ENCODE measurements at places on chromosomes 6 and 20.

- no peak for DNase-seq
Measured at GRCh38 chr6:17930321-17930993, 57.0 kb downstream of the KIF13A start.

GRCh38 chr6:112595841-112596240, 248.7 kb downstream of the RFPL4B start:
- no peak for DNase-seq

GRCh38 chr6:41153992-41154625, at the start of gene TREML1:
TREML1 (minus strand) TSS chr6:41154347; CDS start chr6:41154288, 59 bp downstream.
- no peak for DNase-seq

- DNase-seq: no peak
Measured at GRCh38 chr20:5859608-5860007, 90.7 kb downstream of the TRMT6 start.

- DNase-seq: no peak
Measured at GRCh38 chr6:128138694-128139093, 237.8 kb upstream of the THEMIS start.

DNA sequence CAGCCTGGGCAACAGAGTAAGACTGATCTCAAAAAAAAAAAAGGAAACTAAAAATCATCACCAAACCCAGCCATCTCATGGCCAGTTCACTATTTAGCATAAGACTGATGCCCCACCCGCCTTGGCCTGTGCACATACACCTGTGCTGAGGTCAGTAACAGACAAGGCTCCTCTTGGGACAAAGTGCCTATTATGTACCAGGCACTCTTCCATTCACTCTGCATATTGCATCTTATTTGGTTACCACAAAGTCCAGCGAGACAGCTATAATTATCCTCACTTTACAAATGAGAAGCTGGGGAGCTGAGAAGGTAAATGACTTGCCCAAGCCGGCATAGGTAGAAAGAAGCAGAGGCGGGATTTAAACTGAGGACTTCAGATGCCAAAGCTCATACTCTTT, 3.8 kb downstream of the PTPRT start:
- no peak for DNase-seq

DNA sequence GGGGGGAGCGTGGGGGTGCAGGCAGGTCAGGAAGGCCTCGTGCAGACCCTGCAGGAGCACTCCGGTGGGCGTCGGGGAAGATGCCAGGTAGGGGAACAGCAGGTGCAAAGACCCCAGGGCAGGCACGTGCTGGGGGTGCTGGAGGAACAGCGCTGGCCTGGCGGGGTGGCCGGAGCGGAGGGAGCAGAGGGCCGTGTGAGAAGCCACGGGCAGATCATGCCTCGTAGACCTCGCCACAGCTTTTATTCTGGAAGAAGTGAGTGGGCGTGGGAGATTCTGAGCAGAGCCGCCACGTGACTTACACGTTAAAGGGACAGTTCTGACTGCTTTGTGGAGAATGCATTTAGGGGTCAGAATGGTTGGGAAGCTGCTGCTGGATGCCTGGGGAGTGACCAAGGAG, 9.3 kb downstream of the NTSR1 start:
- no peak for DNase-seq

GRCh38 chr6:89640804-89641203, 2.3 kb upstream of the LYRM2 start:
- no peak for DNase-seq

DNA sequence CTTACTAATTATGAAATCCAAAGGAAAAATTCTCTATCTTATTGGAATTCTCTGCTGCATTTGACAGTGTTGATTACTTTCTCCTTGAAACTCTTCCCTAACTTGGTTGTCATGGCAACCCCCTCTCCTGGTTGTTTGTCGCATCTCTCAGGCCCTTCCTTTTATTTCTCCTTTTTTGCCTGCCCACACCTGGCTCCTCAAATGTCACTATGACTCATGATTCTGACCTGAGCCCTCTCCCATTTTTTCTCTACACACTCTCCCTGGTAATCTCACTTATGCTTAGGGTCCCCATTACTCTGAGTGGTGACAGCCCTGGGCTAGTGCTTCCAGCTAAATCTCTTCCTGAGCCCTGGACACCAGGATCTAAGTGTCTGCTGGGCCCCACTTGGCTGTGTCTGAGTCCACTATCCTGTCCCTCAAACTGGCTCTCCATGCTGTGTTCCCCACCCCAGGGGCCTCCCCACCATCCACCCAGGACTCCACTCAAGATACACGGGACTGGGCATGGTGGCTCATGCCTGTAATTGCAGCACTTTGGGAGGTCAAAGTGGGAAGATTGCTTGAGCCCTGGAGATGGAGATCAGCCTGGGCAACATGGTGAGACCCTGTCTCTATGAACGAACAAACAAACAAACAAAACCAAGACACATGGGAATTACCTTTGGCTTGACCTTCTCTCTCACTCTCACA, 16.5 kb upstream of the NNAT start:
- peak; percentile 11 for DNase-seq

GRCh38 chr20:4677846-4678245, 43.9 kb upstream of the PRND start:
- DNase-seq: no peak

DNA sequence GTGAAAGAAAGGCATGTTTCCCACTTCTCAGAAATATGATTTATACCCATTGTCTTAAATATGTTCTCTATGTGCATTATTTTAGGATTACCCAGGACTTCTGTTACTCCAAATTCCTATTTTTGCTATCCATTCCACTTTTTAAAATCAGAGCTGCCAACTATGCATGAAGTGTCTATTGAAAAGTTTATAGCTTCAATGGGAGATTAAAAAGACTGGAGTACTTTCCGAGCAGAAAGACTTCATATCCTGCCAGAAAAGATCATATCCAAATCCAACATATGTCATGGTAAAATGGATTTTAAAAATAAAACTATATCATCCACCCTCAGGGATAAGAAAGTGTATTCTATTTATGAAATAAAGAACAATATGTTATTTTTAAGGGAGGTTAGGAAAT, 212.7 kb downstream of the COL12A1 start:
- DNase-seq: no peak

DNA sequence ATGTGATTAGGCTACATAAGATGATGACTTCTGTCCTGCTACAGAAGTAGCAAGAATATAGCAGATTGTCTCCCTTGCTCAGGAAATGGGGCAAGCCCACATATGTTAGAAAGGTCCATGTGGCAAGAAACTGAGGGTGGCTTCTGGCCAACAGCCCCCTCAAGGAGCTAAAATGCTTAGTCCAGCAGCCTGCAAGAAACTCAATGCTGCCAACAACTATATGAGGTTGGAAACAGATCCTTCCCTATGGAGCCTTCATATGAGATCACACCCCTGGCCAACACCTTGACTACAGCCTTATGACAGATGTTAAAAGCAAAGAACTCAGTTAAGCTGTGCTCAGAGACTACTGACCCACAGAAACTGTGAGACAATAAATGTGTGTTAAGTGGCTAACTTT, 22.1 kb downstream of the PTPRT start:
- DNase-seq: no peak

DNA sequence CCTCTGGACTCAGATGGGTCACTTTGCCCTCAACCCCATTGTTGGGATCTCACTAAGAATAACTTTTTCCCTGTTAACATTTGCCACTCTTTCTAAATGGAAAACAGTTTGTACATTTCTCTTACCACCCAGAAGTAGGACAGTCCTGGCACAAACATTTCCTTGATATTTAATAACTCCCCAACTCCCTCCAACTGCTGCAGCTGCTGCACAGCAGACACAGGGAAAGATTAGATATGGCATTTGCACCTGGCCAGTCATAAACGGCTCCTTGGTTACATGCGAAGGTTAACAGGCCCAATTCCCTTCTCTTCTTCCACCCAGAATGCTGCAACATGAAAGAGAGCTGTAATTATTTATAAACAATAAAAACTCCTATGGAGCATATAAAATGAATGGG, 55.9 kb upstream of the SOX4 start:
- peak; percentile 68 for DNase-seq

GRCh38 chr6:162181111-162181510, 546.5 kb downstream of the PRKN start:
- DNase-seq: no peak

DNA sequence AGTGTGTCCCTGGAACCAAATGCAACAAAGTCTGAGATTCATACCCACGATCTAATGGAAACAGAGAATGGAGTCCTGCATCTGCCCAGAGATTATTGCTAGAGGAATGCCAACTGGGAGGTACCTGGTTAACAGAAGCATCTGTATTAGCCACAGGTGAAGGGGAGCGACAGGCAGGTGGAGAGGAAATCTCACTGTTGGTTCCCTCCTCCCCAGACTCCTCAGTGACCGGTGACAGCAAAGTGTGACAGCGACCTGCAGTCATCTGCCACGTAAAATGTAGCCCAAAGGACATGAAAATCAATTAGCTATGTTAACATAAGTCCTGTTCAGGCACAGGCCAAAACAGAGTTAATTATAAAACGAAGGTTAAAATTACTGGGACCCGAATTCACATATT, 336.6 kb downstream of the SYNE1 start:
- peak; percentile 53 for DNase-seq

GRCh38 chr6:85408039-85408438, 41.8 kb upstream of the NT5E start:
- DNase-seq: no peak

GRCh38 chr6:84774157-84774984, 10.0 kb upstream of the TBX18 start:
- no peak for DNase-seq

DNA sequence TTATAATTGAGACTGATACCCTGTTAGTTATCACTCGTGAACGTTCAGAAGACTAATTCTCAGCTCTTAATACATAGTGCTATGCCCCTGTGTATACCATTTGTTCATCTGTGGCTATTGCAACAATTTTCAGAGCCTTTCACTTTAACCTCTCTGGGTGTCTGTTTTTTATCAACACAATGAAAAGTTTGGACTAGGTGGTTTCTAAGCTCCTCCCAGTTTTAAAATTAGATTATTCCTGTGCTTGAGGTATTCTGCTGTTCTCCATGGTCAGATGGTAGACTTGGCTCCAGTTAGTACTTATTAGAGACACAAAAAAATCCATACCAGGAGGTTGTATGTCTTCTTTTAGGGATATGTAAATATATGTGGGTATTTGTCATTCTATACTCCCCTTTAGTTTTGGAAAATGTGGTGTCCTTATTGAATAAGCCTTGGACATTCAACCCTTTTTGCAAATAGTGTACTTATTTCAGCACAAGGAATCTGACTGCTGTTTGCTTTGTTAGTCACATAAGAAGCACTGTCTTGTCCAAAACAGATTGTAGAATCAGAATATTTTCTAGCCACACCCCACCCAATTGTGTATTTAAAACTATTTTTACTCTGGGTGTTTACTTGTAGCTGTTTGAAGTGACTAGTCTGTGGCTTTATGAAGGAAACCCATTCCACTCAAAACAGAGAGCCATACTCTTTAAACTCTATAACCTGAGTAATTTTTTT, 2.0 kb upstream of the COL10A1 start:
- DNase-seq: no peak

DNA sequence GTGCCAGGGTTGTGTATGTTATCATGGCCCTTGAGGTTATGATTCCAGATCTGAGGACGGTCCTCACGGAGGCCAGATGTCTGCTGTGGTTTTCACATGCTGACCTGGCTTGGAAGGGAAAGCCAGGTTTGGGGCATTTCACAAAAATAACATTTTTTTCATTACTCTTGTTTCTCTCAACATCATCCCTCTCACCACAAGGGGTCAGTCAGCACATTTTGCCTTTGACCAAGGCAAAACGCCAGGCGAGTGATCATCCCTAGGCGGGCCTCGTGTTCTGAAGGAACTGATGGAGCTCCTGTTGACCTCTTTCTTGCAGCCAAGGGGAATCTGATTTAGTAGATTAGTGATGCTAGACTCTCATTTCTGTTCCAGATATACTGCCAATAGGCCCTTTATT, 133.5 kb downstream of the TBC1D7 start:
- DNase-seq: peak; percentile 3

DNA sequence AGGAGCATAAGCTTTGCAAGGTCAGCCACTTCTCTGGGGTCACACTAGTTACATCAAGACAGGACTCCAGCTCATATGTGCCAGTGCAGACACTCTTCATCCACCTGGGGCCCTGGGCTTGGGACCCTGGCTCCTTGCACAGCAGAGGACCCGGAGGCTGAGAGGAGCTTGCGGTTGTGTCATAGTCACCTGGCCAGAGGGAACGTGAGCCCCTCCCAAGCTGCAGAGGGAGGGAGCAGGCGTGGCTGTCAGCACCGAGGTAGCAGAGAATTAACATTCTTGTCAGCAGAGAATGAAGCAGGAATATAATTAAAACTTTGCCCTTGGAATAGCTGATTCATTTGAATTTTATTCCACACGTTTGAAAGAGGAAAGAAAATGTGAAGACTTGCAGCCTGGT, 36.8 kb downstream of the BCAS4 start:
- DNase-seq: no peak

GRCh38 chr6:87661503-87661902, 40.5 kb downstream of the AKIRIN2 start:
- no peak for DNase-seq

GRCh38 chr6:43263314-43264178, 20.3 kb downstream of the TTBK1 start:
- DNase-seq: peak; percentile 62

- no peak for DNase-seq
Measured at GRCh38 chr20:16241911-16242310, 331.3 kb downstream of the KIF16B start.

GRCh38 chr20:9838378-9839295, at the start of gene PAK5:
PAK5 (minus strand) TSS chr20:9839076; CDS start chr20:9644328, 194,748 bp downstream.
- DNase-seq: peak; percentile 99

DNA sequence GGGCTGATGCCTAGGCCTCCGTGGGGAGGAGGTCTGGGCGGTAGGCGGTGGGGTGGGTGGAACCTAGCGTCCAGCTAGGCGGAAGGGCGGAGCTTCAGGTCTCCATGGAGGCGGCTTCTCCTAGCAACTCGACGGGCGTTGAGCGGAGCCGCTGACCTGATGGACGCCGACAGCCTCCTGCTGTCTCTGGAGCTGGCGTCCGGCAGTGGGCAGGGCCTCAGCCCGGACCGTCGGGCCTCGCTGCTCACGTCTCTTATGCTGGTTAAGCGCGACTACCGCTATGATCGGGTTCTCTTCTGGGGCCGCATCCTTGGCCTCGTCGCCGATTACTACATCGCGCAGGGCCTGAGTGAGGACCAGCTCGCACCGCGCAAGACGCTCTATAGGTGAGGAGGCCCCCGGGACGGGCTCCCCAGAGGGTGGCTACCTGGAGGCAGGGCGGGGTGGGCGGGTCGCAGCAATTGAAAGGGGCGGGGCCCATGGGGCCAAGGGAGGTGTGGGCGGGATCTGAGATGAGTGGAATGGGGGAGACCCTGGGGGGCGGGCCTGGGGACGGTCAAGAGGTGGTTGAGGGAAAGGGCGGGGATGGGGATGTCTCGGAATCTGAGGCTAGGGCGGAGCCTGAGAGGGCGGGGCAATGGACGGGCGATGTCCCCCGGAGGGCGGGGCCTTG, at the start of gene RSPH9:
Gene RSPH9, plus strand, starts transcription at position 97 of the 673 bp plus-strand sequence. Its CDS starts 63 bp downstream, at position 160.
- no peak for DNase-seq

GRCh38 chr6:34610819-34611477, 54.8 kb upstream of the SPDEF start:
- no peak for DNase-seq

- no peak for DNase-seq
Measured at GRCh38 chr6:157290797-157291196, 32.5 kb downstream of the TMEM242 start.
